Neural crest cell (in vitro differentiated cells): ENCODE measurements at places on chromosomes 7 and 10. TPM values are rescaled to one million over a fixed set of nuclear protein-coding genes. Genes with fewer than 3 reads are reported as not detected.

- peaks cover 37% of the 10 kb centered on the region for H3K27me3 ChIP-seq
- H3K36me3 ChIP-seq, result no peaks in the 10 kb centered on the region
- no peak for DNase-seq
- no peak overlapping the region for H3K27ac ChIP-seq
- H3K4me3 ChIP-seq, result peak overlapping the region; percentile 32
Observed at GRCh38 chr10:114103284-114103683, 59.6 kb downstream of the ADRB1 start.

GRCh38 chr7:80847027-80847426 is 71.8 kb downstream of the SEMA3C start:
- H3K27me3 ChIP-seq, result no peaks in the 10 kb centered on the region
- no peak for DNase-seq
- peaks cover 52% of the 10 kb centered on the region for H3K4me1 ChIP-seq

- no peaks in the 10 kb centered on the region for H3K36me3 ChIP-seq
- peaks cover 83% of the 10 kb centered on the region for H3K4me1 ChIP-seq
- H3K4me3 ChIP-seq, result peak overlapping the region; percentile 33
- peak overlapping the region; percentile 97 for H3K27ac ChIP-seq
Observed at GRCh38 chr10:79178614-79179163, 109.9 kb downstream of the ZMIZ1 start.

GRCh38 chr10:18308600-18308999 is 168.4 kb downstream of the CACNB2 start:
- no peak for DNase-seq
- H3K4me1 ChIP-seq, result peaks cover 5% of the 10 kb centered on the region
- no peaks in the 10 kb centered on the region for H3K36me3 ChIP-seq
- no peak overlapping the region for H3K27ac ChIP-seq
- no peak overlapping the region for H3K4me3 ChIP-seq

HOXA9 gene
- total RNA-seq, result 9.0 and 10.0 TPM in 2 replicates

- no peak overlapping the region for H3K4me3 ChIP-seq
- H3K4me1 ChIP-seq, result peaks cover 11% of the 10 kb centered on the region
- peaks cover 3% of the 10 kb centered on the region for H3K36me3 ChIP-seq
- no peaks in the 10 kb centered on the region for H3K27me3 ChIP-seq
Observed at GRCh38 chr10:70162892-70163201, 7.5 kb downstream of the SAR1A start.

DNA sequence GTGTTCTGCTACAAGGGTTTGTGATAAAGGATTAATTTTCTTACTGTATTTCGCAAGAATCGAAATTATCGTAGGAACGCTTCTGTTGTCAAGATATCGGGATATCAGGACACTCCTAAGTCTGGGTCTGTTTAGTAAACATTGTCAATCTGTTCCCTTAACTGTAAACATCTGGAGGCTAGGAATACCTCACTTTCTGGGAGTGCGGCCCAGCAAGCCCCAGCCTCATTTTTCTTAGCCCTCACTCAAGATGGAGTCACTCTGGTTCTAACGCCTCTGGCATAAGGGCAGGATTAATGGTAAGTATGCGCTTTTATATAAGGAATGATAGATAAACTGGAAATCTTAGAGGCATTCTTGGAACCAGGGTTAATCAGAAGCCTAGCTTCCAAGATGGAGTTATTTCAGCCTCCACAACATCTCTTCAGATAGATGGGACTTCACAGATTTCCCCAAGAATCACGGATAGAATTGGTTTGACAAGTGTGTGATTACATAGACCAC is 30.1 kb upstream of the CCL24 start:
- H3K4me3 ChIP-seq, result no peak overlapping the region
- no peak for DNase-seq
- no peaks in the 10 kb centered on the region for H3K27me3 ChIP-seq
- no peaks in the 10 kb centered on the region for H3K36me3 ChIP-seq

PHKG1 gene
- total RNA-seq, result 1.1 and 1.7 TPM in 2 replicates

DNA sequence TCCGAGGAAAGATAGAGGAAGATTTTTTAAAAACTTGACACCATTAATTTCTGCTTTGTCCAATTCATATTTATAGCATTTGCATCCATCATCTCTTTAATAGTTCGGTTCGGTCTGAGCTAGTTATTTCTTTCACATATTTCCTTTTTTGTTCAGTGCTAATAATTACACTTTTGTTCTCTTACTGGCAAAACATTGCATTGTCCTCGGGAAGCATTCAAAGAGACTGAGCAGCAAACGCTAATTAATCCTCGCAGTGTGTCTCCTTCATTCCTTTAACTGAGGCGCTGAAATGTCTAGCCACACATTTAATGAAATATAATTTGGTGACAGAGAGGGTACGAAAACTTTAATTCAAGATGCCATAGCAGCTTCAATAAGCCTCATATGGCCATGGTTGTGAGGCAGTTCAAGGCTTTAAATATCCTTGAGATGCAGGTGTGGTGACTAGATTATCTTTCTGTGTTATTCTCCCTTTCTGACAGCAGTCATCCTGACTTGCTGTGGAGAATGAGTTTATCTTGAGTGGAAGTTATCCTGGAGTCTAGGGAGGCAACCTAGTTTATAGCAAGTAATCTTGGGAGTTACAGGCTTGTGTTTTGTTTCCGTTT is 431.4 kb downstream of the SDK1 start:
- H3K27me3 ChIP-seq, result no peaks in the 10 kb centered on the region
- H3K27ac ChIP-seq, result no peak overlapping the region
- H3K36me3 ChIP-seq, result peaks cover 4% of the 10 kb centered on the region

SYT15B gene
- total RNA-seq, result 0.12 and 0.16 TPM in 2 replicates

DNA sequence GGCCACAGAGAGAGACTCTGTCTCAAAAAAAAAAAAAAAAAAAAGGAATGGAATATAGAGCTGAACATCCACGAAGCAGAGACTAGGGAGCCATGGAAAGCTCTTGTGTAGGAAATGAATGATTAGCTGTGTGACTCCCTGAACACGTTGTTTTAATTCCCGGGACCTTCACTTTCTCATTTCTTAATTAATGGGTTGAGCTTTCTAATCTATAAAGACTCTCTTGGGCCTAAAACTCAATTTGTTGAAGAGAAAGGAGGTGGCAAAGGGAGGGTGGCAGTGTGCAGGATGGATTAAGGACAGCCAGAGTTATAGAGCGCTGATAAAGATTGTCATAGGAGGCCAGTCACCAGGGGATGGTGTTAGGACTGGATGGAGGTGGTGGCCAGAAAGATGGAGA is 48.0 kb downstream of the CYCS start:
- no peaks in the 10 kb centered on the region for H3K36me3 ChIP-seq
- H3K4me1 ChIP-seq, result no peaks in the 10 kb centered on the region
- H3K27ac ChIP-seq, result no peak overlapping the region
- no peak overlapping the region for H3K4me3 ChIP-seq
- no peaks in the 10 kb centered on the region for H3K27me3 ChIP-seq
- DNase-seq, result no peak

DNA sequence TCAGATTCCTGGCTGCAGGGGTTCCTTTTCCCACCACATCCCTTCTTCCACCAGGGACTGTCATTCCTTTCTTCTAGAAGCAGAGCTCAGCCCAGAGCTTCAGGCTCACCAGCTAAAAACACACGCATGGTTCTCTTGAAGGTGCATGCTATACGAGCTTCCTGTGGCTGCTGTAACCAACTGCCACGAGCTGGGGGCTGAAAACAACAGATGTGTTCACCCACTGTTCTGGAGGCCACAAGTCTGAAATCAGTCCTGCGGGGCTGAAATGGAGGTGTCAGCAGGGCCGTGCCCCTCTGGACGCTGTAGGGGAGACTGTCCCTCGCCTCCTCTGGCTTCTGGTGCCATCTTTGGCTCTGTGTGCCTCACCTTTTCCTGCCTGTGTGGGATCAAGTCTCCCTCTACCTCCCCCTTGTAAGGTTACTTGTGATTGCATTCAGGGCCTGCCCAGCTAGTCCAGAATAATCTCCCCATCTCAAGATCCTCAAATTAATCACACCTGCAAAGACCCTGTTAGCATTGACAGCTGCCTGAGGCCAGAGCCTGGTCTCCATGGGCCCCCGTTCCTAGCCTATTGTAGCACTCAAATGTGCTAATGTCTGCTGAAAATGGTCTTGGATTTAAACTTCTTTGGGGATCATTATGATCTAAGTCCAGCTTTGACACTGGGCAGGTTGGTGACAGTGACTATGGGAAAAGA is 13.7 kb downstream of the RAB19 start:
- DNase-seq, result no peak
- H3K4me3 ChIP-seq, result no peak overlapping the region
- H3K36me3 ChIP-seq, result no peaks in the 10 kb centered on the region
- peaks cover 5% of the 10 kb centered on the region for H3K4me1 ChIP-seq

SLC18A3 gene
- total RNA-seq, result 16.7 and 17.9 TPM in 2 replicates

GRCh38 chr7:21429021-21429420 is 1.1 kb downstream of the SP4 start:
- peak overlapping the region; percentile 100 for H3K4me3 ChIP-seq
- H3K27me3 ChIP-seq, result no peaks in the 10 kb centered on the region
- peaks cover 58% of the 10 kb centered on the region for H3K4me1 ChIP-seq
- peak overlapping the region; percentile 70 for H3K27ac ChIP-seq
- peaks cover 8% of the 10 kb centered on the region for H3K36me3 ChIP-seq
- no peak for DNase-seq

GRCh38 chr10:2949948-2950354 is 117.4 kb upstream of the PFKP start:
- H3K4me3 ChIP-seq, result no peak overlapping the region
- no peaks in the 10 kb centered on the region for H3K36me3 ChIP-seq
- H3K27me3 ChIP-seq, result peaks cover 19% of the 10 kb centered on the region
- H3K4me1 ChIP-seq, result no peaks in the 10 kb centered on the region

DNA sequence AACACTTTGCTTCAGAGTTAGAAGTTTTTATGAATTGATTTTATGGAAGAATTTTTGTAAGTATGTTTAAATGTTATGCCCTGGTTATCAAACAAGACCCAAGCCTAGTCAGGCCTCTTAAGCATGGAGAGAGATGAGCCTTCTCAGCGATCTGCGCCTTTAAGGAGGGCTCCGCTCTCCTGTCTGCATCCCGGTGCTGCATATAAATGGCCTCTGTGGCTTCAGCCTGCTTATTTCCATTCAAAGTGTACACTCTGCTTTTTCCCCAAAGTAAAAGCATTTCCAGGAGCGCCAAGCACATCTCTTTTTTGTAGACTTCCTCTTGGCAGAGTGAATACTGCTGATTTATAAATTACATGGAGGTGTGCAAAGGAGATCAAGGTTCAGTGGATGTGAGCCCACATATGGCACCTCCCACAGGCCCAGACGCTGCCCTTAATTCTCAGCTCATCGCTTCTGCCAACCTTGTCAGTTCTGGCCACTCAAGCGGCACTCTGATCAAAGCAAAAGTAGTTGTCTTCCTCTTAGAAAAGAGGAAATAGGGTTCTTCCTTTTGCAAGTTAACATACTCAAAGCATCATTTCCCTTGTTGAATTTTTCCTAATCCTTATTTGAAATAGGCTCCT is 70.0 kb upstream of the SFMBT2 start:
- no peak overlapping the region for H3K4me3 ChIP-seq
- DNase-seq, result no peak
- H3K36me3 ChIP-seq, result no peaks in the 10 kb centered on the region
- no peaks in the 10 kb centered on the region for H3K27me3 ChIP-seq

TUBGCP2 gene
- 70.0 and 72.0 TPM in 2 replicates for total RNA-seq

GRCh38 chr7:151875942-151876898 is 695 bp downstream of the PRKAG2 start:
- peak; percentile 58 for DNase-seq
- peaks cover 40% of the 10 kb centered on the region for H3K27me3 ChIP-seq
- peak overlapping the region; percentile 95 for H3K4me3 ChIP-seq
- H3K36me3 ChIP-seq, result no peaks in the 10 kb centered on the region
- peak overlapping the region; percentile 57 for H3K27ac ChIP-seq

GRCh38 chr10:55183993-55184392 is 383.0 kb upstream of the PCDH15 start:
- H3K4me1 ChIP-seq, result no peaks in the 10 kb centered on the region
- H3K4me3 ChIP-seq, result no peak overlapping the region
- DNase-seq, result no peak
- H3K36me3 ChIP-seq, result no peaks in the 10 kb centered on the region

DNA sequence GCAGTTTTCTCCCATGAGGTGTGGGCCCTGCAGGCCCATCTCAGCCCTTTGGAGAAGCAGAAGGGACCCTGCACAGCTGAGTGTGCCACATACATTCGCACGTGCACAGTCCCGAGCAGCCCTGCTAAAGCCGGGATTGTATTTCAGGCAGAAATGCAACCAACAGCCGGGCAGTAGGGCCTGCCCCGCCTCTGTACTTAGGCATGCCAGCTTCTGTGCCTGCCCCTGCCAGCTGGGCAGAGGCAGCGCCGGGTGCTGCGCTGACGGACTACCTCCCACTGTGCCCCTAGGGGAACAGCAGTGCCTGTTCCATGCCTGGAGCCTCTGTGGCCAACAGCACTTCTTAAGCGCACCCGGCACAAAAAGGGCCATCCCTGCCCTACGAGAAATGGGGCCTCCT is 170.3 kb downstream of the NEURL1 start:
- no peak overlapping the region for H3K27ac ChIP-seq
- H3K27me3 ChIP-seq, result no peaks in the 10 kb centered on the region
- DNase-seq, result no peak
- H3K36me3 ChIP-seq, result no peaks in the 10 kb centered on the region
